Activated T-cell treated with anti-CD3 and anti-CD28 coated beads, Interleukin-2, amount 50 U/mL, for 4 hours (primary cell): ENCODE measurements at places on chromosomes 7 and 10.

- DNase-seq: no peak
Observed at GRCh38 chr7:68162712-68163111, 1166.1 kb downstream of the TYW1 start.

DNA sequence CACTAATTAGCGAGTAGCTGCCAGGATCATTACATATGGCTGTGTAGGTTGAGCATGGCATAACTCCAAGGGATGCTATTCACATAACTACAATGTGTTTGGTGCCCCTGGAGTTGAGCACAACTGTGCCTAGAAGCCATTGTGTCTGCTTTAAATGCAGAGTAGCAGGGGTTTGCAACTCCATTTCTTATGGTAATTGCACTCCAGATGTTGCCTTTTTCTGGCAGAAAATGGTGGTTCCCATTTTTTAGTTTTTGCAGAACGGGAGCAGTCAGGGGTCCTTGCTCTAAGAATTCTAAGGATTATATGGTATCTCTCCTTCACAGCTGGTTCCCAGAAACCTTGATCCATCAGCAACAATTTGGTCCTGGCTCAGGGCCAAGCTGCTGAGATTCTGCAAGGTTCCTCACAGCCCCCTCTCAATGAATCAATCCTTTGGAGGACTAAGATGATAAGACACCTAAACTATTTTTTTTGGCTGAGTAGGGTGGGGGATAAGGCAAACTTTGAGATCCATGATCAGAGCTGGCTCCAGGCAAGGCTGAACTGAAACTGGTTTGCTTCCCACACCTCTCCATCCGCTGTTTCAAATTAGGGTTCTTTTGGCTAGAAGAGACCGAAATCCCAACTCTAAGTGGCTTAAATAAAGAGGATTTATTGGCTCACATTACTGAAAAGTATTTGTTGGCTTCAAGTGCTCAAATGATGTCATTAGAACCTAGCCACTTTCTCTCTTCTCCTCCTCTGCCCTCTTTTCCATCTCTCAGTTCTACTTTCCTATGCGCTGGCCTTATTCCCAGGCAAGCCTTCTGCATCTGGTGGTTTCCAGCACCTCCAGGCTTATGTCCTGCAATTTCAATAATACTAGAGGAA, 97.5 kb upstream of the CCDC6 start:
- no peak for DNase-seq

DNA sequence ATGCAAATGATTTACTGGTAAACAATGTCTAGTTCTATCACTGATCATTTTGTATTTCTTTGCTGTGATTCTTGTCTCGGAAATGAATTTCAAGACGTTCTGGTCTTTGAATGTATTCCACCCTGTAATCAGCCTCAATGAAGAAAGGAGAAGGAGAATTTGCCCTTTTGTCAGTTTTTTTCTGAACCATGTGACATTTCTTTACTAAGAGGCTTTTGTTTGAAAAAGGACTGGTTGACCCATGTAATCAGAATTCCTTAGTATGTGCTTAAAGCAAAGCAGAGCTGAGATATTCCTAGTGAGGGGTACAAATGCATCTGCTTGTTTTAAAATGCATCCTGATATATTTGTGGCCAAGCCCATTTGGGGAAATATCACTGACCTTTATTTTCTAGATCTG, 581.6 kb downstream of the ETV1 start:
- DNase-seq: no peak

- no peak for DNase-seq
Observed at GRCh38 chr10:70190581-70190980, 20.3 kb upstream of the SAR1A start.

- no peak for DNase-seq
Observed at GRCh38 chr7:10790910-10791309, 182.8 kb upstream of the PHF14 start.

- DNase-seq: no peak
Observed at GRCh38 chr7:83947260-83947659, 247.3 kb downstream of the SEMA3A start.

- DNase-seq: no peak
Observed at GRCh38 chr10:4215485-4215884, 430.5 kb upstream of the KLF6 start.

GRCh38 chr10:125133696-125134482, 26.5 kb downstream of the CTBP2 start:
- DNase-seq: no peak

- no peak for DNase-seq
Observed at GRCh38 chr10:63671317-63671937, 150.2 kb downstream of the REEP3 start.

DNA sequence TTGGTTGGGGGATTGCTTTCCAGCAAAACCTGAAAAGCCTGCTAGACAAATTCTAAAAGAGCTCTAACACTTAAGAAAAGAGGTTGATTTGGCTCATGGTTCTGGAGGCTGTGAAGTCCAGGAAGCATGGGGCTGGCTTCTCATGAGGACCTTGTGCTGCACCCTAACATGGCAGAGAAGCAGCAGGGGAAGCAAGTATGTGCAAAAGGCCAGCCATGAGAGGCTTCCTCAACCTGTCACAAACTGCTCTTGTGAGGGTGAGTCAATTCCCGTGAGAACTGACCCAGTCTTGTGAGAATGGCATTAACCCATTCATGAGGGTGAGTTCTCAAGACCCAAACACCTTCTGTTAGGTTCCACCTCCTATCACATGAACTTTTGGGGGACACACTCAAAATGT, 54.3 kb upstream of the IGFBP3 start:
- DNase-seq: no peak
